Right hindlimb (tissue), 1 donor: ENCODE measurements at places on chromosomes 11 and 22.

GRCh38 chr11:6856871-6857270 is 6.0 kb upstream of the OR10A2 start:
- DNase-seq, result no peak

GRCh38 chr11:102653744-102654291 is 28.7 kb upstream of the MMP20 start:
- DNase-seq, result no peak

- DNase-seq, result peak; percentile 83
Measured at GRCh38 chr22:45007391-45008185, 2.2 kb downstream of the PHF21B start.

- no peak for DNase-seq
Measured at GRCh38 chr11:103910721-103911120, 125.7 kb upstream of the DDI1 start.

DNA sequence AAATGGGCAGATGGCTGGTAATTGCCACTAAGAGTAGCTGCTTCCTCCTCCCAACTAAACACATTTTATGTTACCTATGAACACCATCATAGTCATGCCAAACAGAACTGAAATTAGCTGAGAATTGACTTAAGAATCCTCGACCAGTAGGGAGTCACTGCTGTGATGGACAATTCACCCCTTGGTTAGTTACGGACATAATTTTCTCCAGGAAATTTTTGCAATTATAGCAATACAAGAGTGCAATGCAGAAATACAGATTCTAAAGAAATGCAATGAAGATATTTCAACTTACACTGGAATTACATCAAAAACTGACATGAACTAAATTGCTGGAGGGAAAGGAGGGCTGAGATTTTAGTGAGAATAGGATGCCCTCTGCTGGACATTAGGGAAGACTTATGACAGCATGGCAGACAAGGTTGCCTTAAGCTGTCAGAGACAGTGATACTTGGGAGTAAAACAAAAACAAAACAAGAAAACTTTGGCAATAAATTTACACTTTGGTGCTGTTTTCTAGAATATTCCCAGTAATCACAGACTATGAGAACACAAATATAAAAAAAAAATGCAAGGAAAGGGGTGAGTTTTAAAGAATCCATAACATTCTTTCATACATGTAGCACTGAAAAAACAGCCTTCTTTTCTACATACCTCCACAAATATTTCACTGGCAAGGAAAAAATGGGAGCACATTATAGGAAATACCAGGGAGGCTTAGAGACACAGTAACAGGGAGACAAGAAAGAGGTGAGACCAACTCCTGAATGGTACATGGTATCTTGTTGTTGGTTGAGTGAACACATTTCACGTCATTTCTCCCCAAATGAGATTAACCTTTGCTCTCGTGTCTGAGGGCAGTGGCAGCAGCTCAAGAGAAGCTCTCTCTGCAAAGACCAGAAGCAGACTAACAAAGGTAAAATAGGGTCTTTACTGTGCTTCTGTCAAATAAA is 11.2 kb upstream of the PPP2R1B start:
- peak; percentile 34 for DNase-seq

DNA sequence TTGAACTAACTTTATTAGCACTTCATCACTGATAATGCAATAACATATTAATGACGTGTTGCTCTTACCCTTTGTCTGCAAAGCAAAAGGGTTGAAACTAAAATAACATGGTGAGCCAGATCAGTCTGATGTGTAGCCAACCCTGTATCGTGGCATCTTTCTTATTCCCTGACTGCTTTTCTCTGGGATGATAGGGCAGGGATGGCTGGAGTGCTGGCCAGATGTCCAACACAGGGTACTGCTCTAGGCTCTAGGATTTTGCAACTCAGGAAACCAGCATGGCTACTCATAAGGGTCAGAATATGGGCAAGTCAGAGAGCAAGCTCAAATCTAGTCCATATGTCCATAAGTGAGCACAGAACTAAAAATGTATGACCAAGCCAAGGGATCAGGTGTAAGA is 129.1 kb downstream of the SLC17A6 start:
- no peak for DNase-seq

- DNase-seq, result no peak
Measured at GRCh38 chr11:22343032-22343324, 4.8 kb downstream of the SLC17A6 start.

DNA sequence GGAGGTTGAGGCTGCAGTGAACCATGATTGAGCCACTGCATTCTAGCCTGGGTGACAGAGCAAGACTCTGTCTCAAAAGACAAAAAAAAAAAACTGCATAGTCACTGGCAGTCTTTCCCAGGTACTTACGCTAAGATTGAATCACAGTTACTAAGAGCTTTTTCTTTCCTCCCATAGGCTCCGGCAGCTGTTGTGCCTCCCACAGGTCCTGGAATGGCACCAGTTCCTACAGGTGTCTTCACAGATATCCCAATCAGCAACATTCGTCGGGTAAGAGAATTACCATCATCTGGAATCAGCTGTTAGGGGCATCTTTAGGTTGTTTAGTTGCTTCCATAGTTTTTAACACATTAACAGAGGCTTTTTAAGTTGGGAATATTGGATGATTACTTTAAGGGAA is 19.8 kb downstream of the DLAT start:
- no peak for DNase-seq

GRCh38 chr11:22344081-22344480 is 5.9 kb downstream of the SLC17A6 start:
- DNase-seq, result no peak

DNA sequence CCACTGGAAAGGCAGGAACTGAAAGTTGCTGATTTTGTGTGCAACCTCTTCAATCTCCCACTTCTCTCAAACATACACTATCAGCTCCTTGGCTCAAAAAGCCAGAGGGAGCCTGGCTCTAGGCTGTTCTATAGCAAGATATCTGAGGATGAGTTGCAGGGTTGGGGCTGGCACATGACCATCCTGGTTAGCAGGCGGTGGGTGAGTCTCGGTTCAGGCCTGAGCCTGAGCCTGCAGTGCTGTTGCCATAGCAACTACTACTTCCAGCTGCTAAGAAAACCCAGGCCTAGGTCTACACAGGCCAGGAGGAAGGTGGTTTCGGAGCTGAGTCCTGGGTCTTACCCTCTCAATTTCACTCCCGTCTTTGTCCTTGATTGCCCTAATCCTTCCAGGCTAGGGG is 39.0 kb downstream of the CWC15 start:
- DNase-seq, result no peak

GRCh38 chr11:93476796-93477195 is 66.4 kb downstream of the SMCO4 start:
- no peak for DNase-seq

DNA sequence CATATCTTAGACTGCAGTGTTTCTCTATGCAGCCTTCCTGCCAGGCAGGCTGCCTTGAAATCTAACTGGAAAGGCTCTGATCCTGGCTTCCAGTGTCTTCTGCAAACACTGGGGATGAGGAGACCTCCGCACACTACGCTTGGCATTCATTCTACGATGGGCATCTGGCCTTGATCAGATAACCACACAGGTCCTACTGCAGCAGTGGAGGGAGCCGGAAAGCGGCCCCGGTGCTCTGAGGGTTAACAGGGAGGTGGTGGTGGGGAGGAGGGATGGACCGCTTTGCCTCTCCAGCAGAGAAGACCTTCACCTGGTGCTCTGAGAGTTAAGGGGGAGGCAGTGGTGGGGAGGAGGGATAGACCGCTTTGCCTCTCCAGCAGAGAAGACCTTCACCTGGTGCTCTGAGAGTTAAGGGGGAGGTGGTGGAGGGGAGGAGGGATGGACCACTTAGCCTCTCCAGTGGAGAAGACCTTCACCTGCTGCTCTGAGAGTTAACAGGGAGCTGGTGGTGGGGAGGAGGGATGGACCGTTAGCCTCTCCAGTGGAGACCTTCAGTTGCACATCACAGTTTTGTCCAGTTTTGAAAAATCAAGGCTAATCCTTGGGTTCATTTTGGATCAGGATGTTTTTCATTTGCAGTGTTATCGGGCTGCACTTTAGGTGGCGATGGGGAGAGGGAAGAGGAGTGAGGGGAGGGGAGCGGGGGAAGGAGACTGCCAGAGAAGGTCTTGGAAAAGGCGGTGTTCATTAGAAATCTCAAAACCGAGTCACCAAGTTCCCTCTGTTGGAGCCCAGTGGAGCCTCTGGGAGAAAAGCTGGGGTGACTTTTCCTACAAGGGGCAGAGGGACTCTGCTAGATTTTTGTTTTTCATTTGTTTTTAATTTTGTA is 5.6 kb downstream of the GAL start:
- no peak for DNase-seq

DNA sequence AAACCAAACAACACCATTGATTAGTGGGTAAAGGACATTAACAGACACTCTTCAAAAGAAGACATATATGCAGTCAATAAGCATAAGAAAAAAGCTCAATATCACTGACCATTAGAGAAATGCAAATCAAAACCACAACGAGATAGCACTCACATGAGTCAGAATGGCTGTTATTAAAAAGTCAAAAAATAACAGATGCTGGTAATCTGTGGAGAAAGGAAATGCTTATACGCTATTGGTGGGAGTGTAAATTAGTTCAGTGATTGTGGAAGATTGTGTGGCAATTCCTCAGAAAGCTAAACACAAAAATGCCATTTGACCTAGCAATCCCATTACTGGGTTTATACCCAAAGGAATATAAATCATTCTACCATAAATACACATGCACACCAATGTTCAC is 182.6 kb downstream of the TRPC6 start:
- DNase-seq, result no peak

DNA sequence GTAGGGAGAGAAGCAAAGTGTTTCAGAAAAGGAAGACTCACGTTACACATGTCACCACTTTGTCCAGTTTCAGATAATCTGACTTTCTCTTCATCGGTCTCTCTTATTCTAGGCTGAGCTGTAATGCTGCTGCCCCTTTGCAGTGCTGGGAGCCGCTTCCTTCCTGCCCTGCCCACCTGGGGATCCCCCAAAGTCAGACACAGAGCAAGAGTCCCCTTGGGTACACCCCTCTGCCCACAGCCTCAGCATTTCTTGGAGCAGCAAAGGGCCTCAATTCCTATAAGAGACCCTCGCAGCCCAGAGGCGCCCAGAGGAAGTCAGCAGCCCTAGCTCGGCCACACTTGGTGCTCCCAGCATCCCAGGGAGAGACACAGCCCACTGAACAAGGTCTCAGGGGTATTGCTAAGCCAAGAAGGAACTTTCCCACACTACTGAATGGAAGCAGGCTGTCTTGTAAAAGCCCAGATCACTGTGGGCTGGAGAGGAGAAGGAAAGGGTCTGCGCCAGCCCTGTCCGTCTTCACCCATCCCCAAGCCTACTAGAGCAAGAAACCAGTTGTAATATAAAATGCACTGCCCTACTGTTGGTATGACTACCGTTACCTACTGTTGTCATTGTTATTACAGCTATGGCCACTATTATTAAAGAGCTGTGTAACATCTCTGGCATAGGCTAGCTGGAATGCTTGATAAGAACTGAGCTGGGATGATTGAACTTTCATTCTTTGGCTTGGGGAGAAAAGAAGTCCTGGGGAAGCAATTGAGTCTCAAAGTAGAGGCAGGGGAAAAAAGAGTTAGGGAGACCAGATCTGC is 31.2 kb upstream of the SMIM35 start:
- no peak for DNase-seq

DNA sequence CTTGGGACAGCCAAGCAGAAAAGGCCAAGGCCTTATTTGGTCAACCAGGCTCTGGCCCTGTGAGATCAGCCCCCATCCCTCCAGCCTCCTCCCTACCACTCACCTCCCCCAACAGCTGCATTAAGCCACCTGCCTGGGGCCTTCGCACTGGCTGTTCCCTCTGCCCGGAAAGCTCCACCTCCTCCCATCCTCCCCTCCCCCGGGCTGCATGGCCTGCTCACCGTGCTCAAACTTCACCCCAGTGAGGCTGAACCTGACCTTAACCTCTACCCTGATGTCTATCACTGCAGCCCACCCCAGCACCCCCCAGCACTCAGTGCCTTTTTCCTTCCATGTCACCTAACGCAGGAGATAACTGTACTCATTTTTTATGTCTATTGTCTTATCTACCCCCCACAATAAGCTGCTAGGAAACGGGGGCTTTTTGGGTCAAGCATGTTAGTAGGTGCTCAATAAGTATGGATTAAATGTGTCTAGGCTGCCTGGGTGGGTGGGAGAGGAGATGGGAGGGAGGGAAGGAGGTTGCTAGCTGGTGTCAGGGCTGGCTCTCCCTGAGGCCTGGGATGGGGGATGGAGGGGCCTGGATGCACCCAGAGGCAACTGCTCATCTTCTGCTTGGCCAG is 912 bp downstream of the PTPRCAP start:
- peak; percentile 42 for DNase-seq

- DNase-seq, result no peak
Measured at GRCh38 chr11:73743045-73743444, 17.8 kb downstream of the RAB6A start.

DNA sequence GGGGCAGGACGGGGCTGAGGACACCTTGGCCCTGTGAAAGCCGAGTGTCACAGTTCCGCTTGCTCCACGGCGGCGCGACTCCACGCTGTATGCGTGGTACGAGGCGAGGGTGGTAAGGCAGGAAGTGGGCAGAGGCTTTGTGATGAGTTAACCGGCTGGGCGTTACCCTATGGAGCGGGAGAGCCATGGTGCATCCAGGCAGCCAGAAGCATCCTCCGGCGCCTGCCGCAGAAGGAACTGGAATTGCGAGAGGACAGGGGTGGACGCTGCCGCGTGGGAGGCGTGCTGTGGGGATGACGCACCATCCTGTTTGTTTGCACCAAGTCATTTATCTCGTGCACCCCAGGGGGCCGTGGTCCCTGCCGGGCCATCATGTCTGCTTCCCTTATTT is 643.9 kb downstream of the BRD1 start:
- no peak for DNase-seq
